Activated CD4-positive, alpha-beta T cell treated with anti-CD3 and anti-CD28 coated beads, Interleukin-2, amount 10 ng/mL, durations not matched to agents 7 days and 5 days (primary cell): ENCODE measurements at places on chromosomes 12 and 14. TPM values are rescaled to one million over a fixed set of nuclear protein-coding genes. Genes with fewer than 3 reads are reported as not detected.

The TMEM116 gene
- total RNA-seq, result 16.9 TPM

The FAM90A1 gene
- total RNA-seq, result not detected

The YARS2 gene
- 15.7 TPM for total RNA-seq

The HNF1A gene
- not detected for total RNA-seq

The ADGRD1 gene
- total RNA-seq, result not detected

The BDKRB1 gene
- not detected for total RNA-seq

The LRRIQ1 gene
- not detected for total RNA-seq

The CMA1 gene
- not detected for total RNA-seq

The GALC gene
- total RNA-seq, result 15.5 TPM

The FBXO34 gene
- 23.0 TPM for total RNA-seq

The MANSC1 gene
- total RNA-seq, result 0.27 TPM

The MGP gene
- total RNA-seq, result not detected

DNA sequence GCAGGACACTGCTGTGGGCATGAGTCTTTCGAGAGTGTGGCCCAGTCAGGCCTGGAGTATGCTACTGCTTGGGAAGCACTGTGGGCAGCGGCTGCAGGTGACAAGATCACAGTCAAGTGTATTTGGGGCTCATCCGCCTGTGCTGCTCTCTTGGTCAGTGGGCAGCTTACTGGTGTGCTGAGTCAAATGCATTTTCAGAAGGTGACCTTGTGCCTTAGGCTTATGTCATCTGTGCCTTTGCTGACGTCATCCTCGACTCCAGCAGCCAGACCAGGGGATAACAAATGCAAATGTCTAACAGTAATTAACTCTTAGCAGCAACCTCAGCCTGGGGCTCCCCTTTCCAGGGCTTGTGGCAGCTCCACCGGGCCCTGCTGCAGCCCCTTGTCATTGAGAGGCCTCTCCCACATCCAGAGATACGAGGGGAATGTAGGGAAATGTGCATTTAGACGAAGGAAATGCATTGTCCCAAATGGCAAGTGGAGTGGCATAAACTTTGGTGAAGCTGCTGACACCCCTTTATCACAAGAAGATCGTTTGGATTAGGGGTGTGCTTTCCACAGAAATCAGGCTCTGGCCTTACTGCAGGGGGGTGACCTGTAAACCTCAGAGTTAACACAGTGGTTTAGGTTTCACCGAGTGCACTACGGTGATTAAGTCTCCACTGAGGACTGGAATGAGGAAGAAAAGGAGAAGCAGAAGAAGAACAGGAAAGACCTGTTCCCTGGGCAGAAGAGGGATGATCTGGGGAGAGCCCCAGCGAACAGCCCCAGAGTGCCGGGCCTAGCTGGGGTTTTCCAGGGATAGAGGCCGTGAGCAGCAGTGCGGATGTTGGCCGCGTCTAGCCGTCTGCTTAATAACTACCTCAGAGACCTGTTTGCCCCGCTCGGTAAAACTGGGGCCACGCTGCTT, 39.7 kb downstream of the PSMA6 start:
- DNase-seq, result no peak

GRCh38 chr14:50941151-50941550, 3.1 kb downstream of the PYGL start:
- no peak for DNase-seq

- no peak for DNase-seq
These were observed 51.7 kb upstream of the RASSF8 start for GRCh38 chr12:25906651-25907340.

DNA sequence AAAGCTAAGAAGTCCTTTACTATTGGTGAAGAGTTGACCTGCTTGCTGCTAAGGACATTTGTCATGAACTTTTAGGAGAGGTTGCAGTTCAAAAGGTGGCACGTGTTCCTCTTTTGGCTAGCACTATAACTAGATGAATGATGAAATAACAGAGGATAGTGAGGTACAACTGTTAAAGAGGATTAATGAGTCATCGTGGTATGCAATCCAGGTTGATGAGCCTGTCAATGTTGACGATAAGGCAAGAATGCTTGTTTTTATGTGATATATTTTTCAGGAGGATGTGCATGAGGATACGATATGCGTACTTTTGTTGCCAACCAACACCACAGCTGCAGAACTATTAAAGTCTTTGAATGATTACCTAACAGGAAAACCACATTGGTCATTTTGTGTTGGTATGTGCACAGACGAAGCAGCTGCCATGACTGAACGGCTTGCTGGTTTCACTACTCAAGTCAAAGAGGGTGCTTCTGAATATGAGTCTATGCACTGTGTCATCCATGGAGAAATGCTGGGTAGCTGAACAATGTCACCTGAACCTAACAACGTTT, 10.6 kb downstream of the CEP128 start:
- DNase-seq, result peak; percentile 71

GRCh38 chr12:108322998-108323397, 16.1 kb downstream of the CMKLR1 start:
- no peak for DNase-seq

DNA sequence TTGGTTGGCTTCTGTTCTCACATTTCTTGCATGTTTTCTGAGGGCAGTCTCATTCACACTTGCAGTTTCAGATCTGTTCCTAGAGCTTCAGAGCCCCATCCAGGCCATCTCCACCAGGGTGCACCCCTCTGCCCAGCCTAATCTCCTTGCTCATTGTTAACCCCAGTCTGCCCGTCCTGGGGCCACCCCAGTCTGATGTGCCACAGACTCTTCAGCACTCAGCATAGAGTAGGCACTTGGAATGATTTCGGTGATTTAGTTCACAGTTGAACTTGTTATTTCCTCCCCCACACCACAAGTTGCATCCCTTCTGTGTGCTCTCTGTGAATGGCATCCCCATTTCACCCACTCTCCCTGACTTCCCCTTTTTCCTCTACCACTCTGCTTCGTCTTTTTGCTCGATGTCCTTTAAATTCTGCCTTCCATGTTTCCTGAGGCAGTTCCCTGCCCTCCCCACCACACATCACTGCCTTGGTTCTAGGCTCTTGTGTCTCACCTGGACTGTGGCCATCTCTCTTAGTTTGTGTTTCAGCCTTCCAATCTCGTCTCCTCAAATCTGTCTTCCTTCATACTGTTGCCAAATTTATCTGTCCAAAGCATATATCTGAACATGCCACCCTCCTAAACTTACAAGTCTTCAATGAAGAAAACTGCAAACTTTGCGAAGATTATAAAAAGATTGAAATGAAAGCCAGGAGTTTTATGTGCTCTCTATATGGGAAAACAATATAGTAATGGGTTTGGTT, 41.5 kb downstream of the ANO6 start:
- no peak for DNase-seq

DNA sequence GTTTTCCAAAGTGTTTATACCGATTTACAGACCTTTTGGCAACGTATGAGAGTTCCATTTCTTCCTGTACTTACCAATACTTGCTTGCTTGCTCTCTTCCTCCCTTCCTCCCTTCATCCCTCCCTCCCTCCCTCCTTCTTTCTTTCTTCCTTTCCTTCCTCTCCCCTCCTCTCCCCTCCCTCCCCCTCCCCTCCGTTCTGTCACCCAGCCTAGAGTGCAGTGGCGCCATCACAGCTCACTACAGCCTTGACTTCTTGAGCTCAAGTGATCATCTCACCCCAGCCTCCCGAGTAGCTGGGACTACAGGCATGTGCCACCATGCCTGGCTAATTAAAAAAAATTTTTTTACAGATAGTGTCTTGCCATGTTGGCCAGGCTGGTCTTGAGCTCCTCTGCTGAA, 40.4 kb downstream of the DIP2B start:
- no peak for DNase-seq

GRCh38 chr14:85702997-85703396, 173.1 kb downstream of the FLRT2 start:
- no peak for DNase-seq

DNA sequence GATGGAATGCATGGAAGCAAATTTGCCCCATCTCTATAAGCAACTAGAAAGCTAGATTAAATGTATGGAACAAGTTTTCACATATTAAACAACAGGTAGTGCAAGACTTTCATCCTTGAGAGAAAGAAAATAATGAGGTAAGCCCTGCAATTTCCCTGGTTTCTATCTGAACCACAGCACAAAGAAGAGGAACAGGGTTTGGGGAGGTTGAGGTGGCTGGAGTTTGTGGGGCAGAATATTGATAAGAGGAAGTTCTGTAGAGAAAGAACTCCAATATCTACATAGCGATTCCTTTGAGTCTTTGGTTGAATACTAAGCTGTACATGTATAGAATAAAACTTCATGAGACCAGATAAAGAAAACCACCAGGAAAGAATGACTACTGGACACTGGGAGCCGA, 96.3 kb upstream of the CCND2 start:
- no peak for DNase-seq

- DNase-seq, result no peak
These were observed 2.1 kb upstream of the GPD1 start for GRCh38 chr12:50101663-50102062.

DNA sequence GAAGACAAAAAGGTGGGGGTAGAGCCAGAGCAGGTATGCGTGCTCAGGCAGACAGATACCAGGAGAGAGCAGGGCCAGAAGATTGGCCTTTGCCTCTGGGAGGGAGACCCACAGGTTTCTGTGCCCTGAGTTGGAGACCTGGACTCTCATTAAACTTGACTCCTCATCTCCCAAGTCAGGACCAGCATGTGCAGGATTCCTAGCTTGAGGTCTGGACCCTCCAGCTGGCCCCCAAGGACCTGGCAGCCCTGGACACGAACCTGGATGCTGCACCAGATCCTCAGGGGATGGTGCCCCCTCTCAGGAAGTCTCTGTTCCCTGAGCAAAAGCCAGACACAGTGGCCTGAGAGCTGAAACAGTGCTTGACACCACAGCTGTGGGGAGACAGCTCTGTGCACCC, 10.5 kb upstream of the KRT73 start:
- peak; percentile 2 for DNase-seq

DNA sequence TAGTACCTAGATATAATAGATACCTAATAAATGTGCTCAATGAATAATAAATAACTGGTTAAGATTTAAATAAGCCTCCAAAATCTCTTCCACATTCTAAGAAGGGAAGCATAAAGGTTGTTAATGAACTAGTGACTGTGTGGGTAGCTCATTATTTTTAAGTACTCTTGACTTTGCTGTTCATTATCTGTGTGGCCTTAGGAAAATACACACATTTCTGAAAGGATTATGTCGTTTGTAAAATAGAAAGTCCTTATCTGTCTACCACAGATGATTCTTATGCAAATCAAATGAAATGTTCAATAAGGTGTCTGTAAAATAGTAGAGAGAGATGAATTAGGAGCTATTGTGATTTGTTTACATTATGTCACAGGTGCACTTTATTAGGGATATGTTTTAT, 119.5 kb downstream of the LRRK2 start:
- DNase-seq, result no peak

- DNase-seq, result no peak
These were observed 1009.8 kb downstream of the NRXN3 start for GRCh38 chr14:79179985-79180384.

- no peak for DNase-seq
These were observed 249.2 kb downstream of the PAWR start for GRCh38 chr12:79441534-79441933.

GRCh38 chr14:21518725-21519124, 7.4 kb downstream of the SALL2 start:
- DNase-seq, result no peak

GRCh38 chr12:109014984-109015765, 5.7 kb downstream of the SVOP start:
- DNase-seq, result no peak

DNA sequence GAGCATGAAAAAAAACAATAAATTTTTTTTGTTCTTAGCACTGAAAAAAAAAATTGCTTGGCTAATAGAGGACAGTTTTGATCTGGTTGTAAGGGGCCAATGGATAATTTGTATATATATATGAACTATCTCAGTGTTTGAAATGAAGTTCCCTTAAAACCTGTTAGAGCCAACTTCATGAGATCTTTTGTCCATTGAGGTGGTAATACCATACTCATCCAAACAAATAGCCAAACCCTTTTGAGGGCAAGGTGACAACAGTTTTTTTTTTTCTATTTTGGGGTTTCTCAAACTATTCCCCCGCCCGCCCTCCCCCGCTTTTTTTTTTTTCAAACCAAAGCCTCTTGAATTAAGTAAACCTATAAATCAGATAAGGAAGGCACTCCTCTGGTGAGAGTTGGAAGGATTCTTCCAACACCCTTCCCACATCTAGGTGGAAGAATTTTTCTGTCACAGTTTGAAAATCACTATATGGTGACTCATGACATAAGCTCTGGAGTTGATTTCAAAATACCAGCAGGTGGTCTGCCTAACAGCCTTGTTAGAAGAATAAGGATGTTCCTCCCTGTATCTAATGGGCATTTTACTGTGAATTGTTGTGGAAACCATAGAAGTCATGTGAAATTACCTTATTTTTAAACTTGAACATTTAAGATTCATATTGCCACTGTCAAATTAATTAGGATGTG, 10.2 kb downstream of the ARHGAP5 start:
- DNase-seq, result no peak

- no peak for DNase-seq
These were observed 15.8 kb upstream of the ORAI1 start for GRCh38 chr12:121610239-121611149.

GRCh38 chr14:95943699-95944098, 67.1 kb downstream of the TUNAR start:
- no peak for DNase-seq

DNA sequence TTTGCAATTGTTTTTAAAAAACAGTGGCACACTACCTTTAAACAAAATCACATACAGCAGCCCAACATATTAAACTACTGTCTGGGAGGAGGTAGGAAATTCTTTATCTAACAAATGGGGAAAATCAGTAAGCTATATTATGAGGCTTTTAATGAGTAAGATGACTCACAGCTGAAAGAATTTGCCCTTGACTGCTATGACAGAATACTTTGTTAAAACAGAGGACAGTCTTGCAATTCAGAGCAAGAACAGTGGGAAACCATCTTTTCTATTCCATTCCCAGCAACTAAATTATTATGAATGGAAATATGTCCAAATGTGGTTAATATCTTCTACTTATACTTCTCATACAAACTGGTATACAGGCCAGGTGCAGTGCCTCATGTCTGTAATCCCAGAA, 49.2 kb upstream of the SGPP1 start:
- DNase-seq, result no peak

DNA sequence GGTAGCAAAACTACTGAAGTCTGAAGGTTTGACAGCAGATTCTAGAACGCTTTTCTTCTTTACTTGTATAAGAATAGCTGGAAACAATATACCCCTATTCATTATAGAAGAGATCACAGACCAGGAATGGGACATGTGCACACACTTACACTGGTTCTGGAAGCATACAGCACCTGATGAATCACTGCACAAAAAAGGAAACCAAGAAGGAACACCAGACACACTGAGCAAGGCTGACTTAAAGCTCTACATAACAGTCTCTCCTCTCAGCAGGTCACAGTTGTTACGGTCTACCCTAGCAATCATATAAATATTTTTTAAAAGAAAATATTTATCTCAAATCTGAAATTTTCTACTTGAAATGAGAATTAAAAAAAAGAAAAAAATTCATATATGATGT, 13.5 kb downstream of the ATP2B1 start:
- no peak for DNase-seq
